T-cell (primary cell): ENCODE measurements at places on chromosomes 7 and 10. TPM values are rescaled to one million over a fixed set of nuclear protein-coding genes. Genes with fewer than 3 reads are reported as not detected.

Gene MYO1G
- total RNA-seq: 197 TPM

- DNase-seq: no peak
These were observed 170.4 kb downstream of the EGFR start for GRCh38 chr7:55189146-55189766.

GRCh38 chr7:6107924-6108323 lies 76.7 kb downstream of the ANKRD61 start:
- no peak for DNase-seq

DNA sequence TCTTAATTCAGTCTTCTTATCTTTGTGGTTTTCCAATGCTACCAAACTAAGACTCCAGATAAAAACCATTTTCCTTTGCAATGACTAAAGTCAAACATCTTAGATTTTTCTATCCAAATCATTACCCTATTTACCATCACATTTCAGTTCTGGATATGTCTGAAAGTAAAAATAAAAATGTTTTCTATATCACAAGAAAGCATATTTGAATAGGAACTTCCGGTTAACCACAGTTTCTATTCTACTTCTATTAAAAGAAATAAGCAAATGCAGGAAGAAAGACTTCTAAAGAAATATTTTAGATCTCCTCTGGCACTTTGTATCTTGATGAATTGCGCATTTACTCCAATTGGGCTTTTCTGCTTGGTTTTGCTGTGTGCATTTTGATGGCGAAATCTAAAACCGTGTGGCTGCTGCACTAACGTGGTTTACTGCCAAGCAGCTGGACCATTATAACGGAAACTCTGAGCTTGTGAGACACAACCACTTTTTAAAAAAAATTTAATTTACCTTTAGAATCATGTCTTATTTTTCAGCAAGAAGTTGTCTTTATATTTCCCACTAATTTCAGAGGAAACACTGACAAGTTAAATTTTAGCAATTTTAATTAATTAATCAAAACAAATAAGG lies 146.1 kb downstream of the VPS50 start:
- DNase-seq: no peak

DNA sequence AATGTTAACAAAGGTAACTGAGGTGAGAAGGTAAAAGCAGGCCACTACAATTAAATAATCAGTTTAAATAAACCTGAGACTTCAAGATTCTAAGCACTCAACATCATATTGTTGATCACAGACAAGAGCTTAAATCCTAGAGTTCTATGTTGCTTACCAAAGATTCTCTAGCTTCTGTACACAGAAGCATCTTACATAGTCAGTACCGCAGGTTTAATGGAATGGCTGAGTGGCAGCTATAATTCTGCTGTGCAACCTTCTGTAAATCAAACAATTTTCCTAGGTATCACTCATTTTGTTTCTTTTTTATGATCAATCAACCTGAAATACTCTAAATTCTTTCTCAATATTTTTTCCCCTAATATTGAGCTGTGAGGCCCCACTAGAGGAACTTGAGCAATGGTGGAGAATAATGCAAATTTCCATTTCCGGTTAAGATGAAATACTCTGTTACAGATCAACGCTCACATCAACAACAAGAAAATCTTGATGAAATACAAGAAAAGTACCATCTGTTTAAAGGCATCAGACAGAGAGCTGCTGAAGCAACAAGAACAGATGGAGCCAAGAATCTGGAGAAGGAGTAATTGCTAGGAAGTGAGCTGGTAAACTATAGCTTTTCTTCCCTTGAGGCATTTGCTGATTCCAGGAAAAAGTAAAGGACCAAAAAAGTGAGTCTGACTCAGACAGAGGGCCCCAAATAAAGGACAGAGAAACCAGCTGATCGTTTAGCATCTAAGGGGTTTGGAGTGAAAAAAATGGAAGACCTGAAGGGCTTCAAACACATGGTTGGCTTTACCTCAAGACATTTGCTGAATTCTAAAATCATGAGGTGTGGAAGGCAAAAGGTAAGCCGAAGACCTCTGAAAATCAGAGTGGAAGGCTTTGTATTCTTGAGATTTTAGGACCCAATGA lies 22.6 kb downstream of the PNPLA8 start:
- no peak for DNase-seq
